ENCODE measurements at places on chromosomes 7 and 10.

GRCh38 chr10:27258838-27259812 is 18.5 kb upstream of the ACBD5 start:
- DNase-seq: peak; percentile 7

GRCh38 chr10:14485986-14486385 is 155.3 kb upstream of the FRMD4A start:
- no peak for DNase-seq

DNA sequence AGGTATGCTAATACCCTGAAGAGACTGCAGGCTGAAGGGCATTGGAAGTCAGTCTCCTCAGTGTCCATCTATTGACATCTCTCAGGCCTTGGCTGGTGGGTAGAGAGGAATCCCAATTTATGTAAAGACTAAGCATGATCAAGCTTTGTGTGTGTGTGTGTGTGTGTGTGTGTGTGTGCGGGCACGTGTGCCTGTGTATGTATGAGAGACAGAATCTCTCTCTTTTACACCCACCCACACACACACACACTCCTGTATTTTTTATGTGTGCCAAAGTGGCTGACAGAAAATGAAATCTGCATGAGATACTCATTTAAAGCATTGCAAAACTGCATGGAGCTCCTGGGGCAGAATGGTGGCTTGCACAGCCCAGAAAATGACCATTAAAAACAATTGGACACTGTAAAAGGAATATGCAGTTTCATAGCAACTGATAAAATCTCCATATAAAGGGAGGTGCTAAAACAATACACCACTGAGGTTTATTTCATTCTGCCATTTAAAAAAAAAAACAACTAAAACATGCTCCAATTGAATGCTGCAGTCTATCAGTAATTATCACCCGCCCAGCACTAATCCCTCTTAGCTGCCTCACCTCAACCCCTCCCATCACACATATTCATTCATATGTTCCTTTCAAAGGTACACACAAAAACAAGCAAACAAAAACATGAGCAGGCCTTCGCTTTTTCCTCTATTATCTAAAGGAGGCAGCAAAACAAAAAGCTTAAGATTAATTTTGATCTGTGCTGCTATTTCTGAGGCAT is 385.0 kb downstream of the KCNMA1 start:
- DNase-seq: no peak

GRCh38 chr7:123538897-123539296 is 4.5 kb upstream of the IQUB start:
- DNase-seq: no peak

- DNase-seq: no peak
These were observed 13.3 kb downstream of the GPR146 start for GRCh38 chr7:1057416-1058291.

- peak; percentile 40 for DNase-seq
These were observed 82.7 kb downstream of the PAX2 start for GRCh38 chr10:100827819-100828737.

GRCh38 chr10:124701881-124702656 is 42.1 kb downstream of the FAM53B start:
- no peak for DNase-seq

DNA sequence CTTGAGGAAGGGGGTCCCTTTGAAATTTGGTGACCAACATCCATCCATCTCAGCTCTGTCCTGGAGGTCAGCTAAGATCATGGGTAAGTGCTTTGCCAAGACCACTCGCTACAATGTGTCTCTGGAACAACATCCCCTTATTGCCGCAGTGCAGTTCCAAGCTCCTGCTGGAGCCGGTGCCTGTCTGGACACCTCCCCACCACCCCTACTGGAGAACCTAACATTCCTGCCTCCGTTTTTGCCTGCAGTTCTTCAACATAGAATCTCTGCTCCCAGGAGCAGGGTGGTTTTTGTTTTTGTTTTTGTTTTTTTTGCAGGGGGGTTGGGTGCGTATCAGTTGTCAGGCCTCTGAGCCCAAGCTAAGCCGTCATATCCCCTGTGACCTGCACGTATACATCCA is 51.2 kb upstream of the FXYD4 start:
- DNase-seq: no peak

- DNase-seq: no peak
These were observed 425 bp upstream of the MTG1 start for GRCh38 chr10:133393401-133394063.

- no peak for DNase-seq
These were observed 8.9 kb downstream of the ANKMY2 start for GRCh38 chr7:16636555-16637101.

DNA sequence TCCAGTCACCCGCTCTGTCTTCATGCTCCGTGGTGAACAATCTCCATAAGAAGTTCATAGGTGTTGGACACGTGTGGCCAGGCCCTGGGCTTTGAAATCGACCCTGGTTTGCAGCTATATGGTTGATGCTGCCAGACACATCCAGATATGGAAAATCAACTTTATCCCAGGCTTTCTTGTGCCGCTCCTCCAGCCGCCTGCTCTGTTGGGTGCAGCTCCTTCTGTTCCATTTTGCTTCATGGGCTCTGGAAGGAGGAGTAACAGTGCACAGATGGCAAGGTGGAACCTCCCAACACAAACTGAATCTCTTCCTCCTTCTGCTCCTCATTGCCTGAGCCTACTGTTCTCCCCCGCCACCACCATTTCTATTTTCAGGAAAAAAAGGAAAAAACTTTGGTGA is 44.7 kb downstream of the THNSL1 start:
- no peak for DNase-seq

Measured in NCI-H146 (cell line).